Breast epithelium (tissue), 4 donors: ENCODE measurements at places on chromosomes 13 and 19. TPM values are rescaled to one million over a fixed set of nuclear protein-coding genes. Genes with fewer than 3 reads are reported as not detected.

Gene CPB2
- not detected for total RNA-seq

- no peak for DNase-seq
Observed at GRCh38 chr19:35080613-35081170, 34.9 kb upstream of the FXYD3 start.

DNA sequence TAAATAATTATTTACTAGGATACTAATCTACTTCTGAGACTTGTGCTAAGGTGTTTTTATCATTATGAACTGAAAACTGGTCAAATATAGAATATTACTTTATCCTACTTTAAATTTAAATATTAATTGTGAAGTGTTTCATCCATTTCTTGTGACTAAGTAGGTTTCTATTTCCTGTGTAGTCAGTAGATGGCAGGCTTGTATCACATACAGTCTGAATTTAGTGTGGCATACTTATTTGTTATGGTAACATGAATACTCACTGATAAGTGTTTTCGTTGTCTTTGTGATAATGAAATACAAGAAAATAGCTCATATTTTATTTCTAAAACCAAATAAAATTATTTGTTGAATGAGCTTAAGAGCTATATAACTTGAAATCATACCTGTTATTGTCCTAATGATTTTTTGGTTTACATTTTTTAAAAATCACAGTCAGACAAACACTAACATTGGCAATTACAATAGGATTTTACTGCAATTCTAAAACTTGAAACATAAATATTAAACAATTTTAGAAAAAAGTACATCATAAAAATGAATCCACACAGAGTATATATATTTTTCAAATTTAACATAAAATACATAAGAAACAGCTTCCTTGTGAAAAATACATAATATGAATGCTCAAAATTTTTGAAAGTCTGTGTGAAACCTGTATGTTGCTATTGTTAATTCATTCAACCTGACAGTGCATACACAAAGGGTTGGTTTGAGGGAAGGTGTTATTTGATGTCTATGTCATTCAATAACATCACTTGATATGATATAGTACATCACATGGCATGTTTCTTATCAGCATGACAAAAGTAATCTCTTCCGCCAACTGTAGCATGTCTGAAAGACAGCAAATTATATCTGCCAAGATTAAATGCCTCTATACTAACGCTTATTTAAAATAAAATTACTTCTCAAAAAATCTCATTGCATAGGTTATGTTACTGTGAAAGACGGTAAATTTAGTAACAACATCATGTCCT lies 904.8 kb upstream of the PCDH20 start:
- no peak for DNase-seq

- no peak for DNase-seq
Observed at GRCh38 chr19:39765091-39766076, 13.3 kb upstream of the LEUTX start.

DNA sequence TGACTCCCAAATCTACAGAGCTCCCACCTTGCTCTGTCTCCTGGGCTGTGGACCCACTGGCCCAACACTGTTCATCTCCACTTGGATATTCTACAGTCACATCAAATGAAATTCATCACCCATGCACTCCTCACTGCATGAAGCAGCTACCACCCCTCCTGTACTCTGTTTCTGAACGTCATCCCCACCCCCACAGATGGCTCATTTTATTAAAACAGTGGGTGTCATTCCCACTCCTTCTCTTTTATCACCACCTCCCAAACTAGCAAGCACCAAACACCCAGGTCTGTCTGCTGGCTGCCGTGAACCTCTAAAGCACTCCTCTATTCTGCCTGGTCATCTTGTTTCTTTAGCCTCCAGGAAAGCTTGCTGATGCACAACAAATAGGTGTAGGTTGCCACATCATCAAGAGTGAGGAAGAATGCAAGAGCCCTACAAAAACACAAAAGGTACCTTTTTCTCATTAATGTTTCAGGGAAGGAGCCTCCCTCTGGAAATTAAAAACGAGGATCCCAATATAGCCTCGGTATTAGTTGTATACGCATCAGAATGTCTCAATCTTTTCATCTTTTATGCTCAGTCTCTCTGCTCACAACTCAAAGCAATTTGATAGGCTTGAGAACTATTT lies 91.8 kb downstream of the MIPEP start:
- no peak for DNase-seq
